ENCODE measurements at places on chromosomes 1 and 21. TPM values are rescaled to one million over a fixed set of nuclear protein-coding genes. Genes with fewer than 3 reads are reported as not detected.

- no peak for DNase-seq
Measured at GRCh38 chr21:42624936-42625335, 28.5 kb upstream of the PDE9A start.

DNA sequence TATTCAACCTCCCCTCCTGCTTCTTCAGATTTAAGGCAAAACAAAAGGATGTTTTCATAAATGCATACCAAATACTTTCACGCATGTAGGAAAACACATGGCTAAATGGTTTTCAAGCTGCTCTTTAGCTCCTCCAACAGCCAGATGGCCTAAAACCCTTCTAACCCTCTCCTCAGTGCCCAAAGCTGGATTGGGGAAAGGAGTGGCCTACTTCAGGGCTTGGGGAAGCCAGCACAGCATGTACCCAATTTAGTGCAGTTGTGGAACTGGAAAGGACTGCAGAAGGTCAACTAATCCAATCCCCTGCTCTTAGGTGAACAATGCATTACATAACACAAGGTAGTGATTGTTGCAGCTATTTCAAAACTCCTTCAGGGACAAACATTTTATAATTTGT is 9.3 kb downstream of the F5 start:
- no peak for DNase-seq

DNA sequence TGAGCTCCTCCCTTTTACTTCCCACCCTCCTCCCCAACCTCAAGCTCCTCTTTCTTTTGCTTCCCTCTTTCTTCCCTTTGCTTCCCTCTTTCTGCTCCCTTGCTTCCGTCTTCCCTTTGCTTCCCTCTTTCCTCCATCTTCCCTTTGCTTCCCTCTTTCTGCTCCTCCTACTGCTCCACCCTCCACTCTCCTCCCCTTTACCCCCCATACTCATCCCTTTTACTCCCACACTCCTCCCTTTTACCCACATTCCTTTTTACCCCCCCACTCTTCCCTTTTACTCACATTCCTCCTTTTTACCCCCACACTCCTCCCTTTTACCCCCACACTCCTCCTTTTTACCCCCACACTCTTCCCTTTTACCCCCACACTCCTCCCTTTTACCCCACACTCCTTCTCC is 30.2 kb downstream of the PGBD5 start:
- DNase-seq = no peak

DNA sequence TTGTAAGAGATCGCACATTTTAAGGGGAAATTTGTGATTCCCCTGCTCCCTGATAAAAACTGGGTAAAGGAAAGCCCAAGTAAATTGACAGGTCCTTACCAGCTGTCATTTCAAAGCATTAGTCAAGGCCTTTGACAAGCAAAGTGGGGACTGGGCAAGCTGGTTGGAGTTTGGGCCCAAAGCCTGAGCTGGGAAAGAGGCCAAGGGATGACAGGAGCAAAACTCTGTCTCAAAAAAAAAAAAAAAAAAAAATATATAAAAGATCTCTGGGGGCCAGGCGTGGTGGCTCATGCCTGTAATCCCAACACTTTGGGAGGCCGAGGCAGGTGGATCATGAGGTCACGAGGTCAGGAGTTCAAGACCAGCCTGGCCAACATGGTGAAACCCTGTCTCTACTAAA is 36.9 kb downstream of the SLC2A1 start:
- DNase-seq = peak; percentile 20

- no peak for DNase-seq
Measured at GRCh38 chr1:95407131-95407885, 173.3 kb downstream of the RWDD3 start.

GRCh38 chr1:241228339-241228738 is 128.7 kb downstream of the RGS7 start:
- DNase-seq = no peak

GRCh38 chr1:206586501-206587445 is 25.5 kb downstream of the EIF2D start:
- DNase-seq = no peak

DNA sequence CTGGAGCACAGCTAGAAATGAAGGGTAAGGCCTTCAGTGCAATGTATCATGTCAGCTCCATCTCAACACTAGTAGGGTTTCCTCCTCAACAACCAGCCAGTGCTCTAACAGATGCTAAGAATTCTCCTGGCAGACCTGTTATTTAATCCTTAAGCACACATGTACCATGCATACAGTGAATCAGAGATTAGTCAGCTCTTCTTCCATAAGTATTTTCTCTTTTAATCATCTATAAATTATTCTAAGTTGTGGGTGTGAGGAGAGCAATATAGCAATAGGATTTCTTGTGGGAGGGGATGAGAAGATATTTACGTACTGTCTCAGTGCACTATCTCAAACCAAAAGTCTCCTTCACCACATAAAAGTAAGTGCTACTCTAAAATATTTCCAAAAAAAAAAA is 95.3 kb downstream of the COP1 start:
- no peak for DNase-seq

- DNase-seq = no peak
Measured at GRCh38 chr1:220690140-220691052, at the start of gene C1orf115. TSS of gene C1orf115 (plus strand) at chr1:220690363. CDS start at chr1:220690403, 40 bp downstream.

The ZNF683 gene
- not detected for total RNA-seq

The FCGR1A gene
- total RNA-seq = 4.4 TPM

The FCAMR gene
- total RNA-seq = not detected

The AGTRAP gene
- total RNA-seq = 49.4 TPM
